ENCODE measurements at places on chromosomes 1 and 21. TPM values are rescaled to one million over a fixed set of nuclear protein-coding genes. Genes with fewer than 3 reads are reported as not detected.

Gene CAMK2N1
- 7.4 TPM for total RNA-seq

Gene TMEM53
- 6.7 TPM for total RNA-seq

Gene C8A
- total RNA-seq: not detected

Gene B3GALT2
- not detected for total RNA-seq

DNA sequence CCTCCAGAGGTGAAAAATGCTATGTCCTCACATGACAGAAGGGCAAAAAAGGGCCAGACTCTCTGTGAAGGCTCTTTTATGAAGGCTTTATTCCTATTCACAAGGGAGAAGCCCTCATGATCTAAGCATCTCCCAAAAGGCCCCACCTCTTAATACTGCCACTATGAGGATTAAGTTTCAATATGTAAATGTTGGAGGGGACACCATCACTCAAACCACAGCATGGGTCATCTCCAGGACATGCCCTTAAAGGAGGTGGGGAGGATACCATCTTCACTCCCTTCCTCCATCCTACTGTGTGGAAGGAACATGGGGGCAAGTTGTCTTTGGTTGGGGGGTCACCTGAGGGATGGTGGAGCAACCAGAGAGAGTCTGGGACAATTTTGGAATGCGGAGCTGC, 170.1 kb downstream of the TRIM33 start:
- no peaks in the 10 kb centered on the region for H3K36me3 ChIP-seq
- peaks cover 4% of the 10 kb centered on the region for H3K4me1 ChIP-seq

- no peak overlapping the region for H3K27ac ChIP-seq
- H3K36me3 ChIP-seq: no peaks in the 10 kb centered on the region
- no peak overlapping the region for H3K4me3 ChIP-seq
- no peak for DNase-seq
Measured at GRCh38 chr1:114218361-114219171, 64.9 kb upstream of the SYT6 start.

DNA sequence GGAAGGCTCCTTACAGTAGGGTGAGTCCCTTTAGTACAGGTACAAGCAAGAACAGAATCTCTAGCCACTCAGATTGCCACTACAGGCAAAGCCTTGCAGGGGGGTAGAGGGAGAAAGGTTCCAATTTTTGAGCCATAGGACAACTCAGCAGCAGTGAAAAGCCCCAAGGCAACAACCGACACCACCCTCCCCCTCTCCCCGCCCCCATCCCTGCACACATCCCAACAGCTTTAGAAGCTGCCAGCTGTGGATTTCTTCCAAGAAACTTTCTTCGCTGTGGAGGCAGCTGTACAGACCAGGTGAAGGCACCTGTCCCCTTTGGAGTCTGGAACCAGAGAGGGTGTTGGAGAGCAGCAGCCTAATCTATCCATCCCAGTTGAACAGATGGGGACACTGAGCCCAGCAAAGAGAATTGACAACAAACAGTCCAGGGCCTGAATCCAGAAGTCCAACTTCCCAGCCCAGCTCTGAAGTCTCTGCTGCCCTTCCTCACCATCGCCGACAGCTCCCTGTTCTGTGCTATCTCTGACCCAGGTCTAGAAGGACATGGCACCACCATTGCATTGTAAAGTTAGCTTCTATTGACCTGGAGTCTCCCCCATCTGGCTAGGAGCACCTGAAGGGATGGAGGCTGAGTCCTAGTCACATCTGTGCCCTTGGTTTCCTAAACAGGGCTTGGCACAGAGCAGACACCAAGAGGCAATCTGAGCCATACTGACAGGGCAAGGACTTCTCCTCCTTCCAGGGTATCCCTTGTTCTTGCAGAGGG, 2.2 kb downstream of the TENT5B start:
- peaks cover 31% of the 10 kb centered on the region for H3K36me3 ChIP-seq
- H3K27me3 ChIP-seq: no peaks in the 10 kb centered on the region
- H3K4me3 ChIP-seq: peak overlapping the region; percentile 90
- H3K4me1 ChIP-seq: peaks cover 20% of the 10 kb centered on the region

DNA sequence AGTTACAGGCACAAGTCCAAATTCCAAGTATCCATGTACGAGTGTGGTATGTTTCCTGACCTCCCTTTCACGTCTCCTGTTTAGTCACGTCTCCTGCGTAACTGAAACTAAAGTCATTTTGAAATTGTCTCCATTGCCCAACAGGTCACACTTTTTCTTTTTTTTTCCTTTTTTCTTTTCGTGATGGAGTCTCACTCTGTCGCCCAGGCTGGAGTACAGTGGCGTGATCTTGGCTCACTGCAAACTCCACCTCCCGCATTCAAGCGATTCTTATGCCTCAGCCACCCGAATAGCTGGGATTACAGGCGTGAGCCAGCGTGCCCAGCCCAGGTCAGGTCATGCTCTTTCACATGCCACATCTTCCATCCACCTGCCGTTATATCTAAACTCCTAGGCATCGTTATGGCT, 38.2 kb downstream of the L1TD1 start:
- H3K4me3 ChIP-seq: no peak overlapping the region
- H3K4me1 ChIP-seq: peaks cover 16% of the 10 kb centered on the region
- no peak overlapping the region for H3K27ac ChIP-seq
- H3K27me3 ChIP-seq: no peaks in the 10 kb centered on the region

GRCh38 chr1:93033785-93034184, 45.3 kb upstream of the MTF2 start:
- no peak overlapping the region for H3K4me3 ChIP-seq
- no peaks in the 10 kb centered on the region for H3K4me1 ChIP-seq
- H3K27ac ChIP-seq: no peak overlapping the region
- no peak for DNase-seq

DNA sequence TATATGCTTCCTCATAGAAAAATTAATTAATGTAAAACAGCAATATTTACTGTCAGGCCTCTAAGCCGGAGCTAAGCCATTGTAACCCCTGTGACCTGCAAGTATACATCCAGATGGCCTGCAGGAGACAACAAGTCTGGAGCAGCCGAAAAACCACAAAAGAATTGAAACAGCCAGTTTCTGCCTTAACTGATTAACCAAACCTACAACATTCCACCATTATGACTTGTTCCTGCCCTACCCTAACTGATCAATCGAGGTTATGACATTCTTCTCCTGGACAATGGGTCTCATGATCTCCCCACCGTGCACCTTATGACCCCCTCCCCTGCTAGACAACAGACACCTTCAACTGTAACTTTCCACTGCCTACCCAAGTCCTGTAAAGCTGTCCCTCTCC, 205.8 kb upstream of the DUSP10 start:
- H3K27ac ChIP-seq: no peak overlapping the region
- H3K4me1 ChIP-seq: no peaks in the 10 kb centered on the region
- no peak overlapping the region for H3K4me3 ChIP-seq
